ENCODE measurements at places on chromosomes 1 and 21.

DNA sequence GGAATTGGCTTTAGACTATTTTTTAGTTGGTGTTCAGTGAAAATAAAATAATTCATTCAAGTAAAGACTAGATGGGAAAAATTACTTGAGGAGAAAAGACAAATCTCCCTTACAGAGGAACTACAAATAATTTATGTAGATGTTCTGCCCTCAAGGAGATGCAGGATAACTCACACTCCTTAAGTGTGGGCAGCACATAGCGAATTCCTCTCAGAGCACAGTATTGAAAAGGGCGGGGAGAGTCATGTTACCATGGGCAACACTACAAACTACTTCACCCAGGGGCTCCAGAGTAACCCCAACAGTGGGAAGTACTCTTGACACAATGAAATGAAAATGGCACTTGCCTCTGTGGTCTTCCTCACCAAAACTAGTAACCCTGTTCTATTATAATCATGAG lies 20.6 kb upstream of the LAMC2 start:
- DNase-seq = no peak

- DNase-seq = no peak
Measured at GRCh38 chr1:13616234-13616633, 32.6 kb downstream of the PDPN start.

DNA sequence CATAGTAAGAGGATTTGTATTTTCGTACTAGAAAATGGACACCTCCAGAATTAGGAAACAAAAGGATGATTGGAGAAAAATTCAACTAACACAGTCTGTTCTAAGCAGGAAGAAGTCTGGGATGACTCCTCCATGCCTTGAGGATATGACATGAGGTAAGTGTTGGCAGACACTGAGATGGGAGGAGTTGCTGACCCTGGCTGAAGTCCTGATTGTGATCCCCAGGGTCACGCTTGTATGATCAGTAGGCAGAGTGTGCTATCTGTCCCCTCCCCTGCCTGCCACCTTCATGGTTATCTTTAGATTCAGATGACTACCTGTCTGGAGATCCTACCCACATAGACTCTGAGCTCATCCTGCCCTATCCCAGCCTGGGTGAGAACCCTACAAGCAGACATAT lies 249.1 kb downstream of the C1orf94 start:
- DNase-seq = no peak

DNA sequence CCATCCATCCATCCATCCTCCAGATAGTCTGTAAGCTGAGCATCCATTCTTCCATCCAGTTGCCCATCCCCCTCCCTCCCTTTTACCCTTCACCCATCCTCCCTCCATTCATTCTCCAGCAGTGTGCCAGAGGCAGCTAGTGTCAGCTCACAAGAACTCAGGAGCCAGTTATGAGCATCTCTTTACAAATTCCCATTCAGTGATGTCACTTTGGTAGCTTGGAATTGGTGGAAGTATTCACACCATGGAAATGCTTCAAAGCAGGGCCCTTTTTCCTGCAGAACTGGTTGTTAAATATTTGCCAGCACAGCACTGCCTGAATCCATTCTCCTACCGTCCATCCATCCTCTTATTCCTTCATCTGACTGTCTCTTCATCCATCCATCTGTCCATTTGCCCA lies 72.5 kb downstream of the ARHGEF10L start:
- no peak for DNase-seq

GRCh38 chr21:34524646-34525601 lies 12.9 kb upstream of the KCNE1 start:
- no peak for DNase-seq

DNA sequence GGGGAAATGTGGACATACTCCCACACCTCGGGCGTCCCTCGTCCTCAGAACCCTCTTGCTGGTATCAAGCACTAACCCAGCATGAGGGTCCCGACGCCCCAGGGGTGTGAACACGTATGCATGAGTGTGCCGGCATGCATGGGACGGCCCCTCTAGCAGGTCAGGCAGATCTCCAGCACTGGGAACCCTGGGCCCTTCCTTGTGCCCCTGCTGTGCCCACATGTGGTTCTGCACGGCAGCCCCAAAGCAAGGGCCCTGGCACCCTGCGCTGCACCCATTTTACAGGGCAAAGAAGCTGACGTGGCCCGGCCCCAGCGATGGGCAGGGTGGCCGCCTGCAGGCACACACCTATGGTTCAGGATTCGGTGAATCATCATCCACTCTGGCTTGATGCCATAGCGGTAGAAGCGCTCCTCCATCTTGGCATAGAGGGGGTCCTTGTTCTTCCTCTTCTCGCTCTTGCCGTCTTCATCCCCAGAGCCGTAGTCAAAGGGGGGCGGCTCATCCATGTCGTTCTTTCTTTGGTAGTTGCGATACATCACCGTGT lies 34.2 kb downstream of the CHD5 start:
- DNase-seq = no peak

DNA sequence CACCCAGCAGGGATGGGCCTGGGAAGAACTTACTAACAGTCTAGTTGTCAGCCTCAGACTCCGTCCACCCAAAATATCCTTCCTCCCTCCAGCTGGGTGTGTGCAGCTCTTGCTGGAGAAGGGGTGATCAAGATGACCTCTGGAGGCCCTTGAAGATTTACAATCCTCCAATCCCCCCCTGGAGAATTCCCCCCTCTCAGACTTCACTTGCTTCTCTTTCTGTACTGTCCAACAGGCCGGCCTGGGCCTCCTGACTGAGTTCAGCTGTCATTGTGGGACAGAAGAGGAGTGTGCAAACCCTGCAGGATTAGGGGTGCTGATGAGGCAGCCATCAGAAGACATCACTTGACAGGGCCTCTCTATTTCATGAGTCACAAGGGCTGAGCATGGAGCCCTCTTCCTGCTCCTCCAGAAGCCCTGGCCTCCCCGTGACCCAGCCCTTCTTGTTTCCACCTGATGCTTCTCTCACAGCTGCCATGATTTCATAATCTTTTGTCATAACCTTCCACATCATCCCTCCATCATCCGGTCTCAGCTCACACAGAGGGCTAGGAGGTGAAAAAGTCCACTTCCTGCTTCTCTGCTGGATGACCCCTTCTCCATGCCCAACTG lies 17.5 kb upstream of the IGFN1 start:
- no peak for DNase-seq

- DNase-seq = no peak
Measured at GRCh38 chr1:221655766-221656305, 86.1 kb downstream of the DUSP10 start.

GRCh38 chr1:24403806-24404205 lies 9.8 kb downstream of the STPG1 start:
- no peak for DNase-seq

DNA sequence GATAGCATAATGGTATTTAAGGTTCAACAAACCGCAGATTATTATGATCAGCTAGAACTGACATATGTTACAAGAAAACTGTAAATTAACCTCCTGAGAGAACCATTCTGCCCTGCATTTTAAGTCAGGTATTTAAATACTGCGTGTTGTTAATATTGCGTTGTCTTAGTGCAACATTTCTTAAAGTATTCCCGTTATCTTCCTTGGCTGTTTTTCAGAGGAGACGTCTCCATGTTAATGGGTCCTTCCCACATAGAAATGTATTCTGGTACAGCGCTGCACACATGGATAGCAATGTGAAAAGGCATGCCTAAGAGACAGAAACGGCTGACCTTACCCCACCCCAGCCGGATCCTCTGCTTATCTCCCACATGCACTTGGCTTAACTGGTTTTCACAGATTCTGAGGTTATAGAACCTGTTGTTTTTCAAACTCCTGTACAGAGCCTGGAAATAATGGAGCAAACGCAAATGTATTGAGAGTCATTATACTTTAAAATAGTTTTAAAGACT lies 22.8 kb upstream of the DEGS1 start:
- DNase-seq = no peak

GRCh38 chr1:68112835-68113243 lies 62.4 kb upstream of the DIRAS3 start:
- DNase-seq = no peak

- DNase-seq = no peak
Measured at GRCh38 chr1:53068314-53069099, 6.5 kb downstream of the PODN start.

DNA sequence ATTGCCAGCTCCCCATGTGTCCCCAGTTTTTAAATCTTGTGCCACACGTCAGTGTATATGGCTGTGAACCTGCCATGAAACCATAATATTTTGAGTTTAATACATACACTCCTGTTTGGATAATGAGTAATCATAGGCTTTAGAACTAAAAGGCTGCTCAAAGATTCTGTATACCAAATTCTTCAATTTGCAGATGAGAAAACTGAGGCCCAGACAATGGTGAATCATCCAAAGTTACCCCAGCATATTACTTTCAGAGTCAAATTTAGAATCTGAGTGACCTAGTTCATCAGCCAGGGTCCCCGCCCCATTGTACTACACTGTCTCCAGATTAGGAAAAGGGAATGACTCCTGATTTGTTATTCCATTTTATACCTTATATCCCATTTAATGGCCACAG lies 224.6 kb downstream of the FGGY start:
- DNase-seq = no peak

- DNase-seq = no peak
Measured at GRCh38 chr1:186046437-186047211, 312.4 kb downstream of the HMCN1 start.

DNA sequence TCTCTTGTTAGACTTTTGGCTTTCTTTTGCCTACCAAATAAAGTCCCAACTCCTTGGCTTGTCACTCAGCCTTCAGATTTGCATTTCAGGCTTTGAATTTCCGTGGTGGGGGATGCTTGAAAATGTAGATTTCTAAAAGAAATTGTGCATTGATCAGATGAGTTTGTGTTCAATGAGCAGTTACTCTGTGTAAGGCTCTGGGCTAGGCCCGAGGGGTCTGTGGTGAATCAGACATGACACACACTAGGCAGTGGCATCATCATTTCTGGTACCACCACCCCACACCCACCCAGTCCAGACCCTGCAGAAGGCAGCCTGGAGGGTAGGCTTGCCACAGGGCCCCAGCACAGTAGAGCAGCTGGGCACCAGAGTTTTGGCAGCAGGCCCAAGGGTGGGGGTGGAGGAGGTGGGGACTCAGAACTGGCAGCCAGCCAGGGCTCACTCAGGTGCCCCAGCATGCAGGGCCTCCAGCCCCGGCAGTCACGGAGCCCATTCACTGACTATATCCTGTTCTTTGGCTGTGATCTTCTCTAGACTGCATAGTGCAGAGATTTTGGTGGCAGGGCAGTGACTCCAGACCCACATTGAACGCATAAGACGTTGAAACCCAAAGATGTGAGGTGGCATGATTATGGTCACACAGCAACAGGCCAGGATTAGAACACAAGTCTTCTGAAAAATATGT lies 97.2 kb upstream of the ARTN start:
- no peak for DNase-seq

DNA sequence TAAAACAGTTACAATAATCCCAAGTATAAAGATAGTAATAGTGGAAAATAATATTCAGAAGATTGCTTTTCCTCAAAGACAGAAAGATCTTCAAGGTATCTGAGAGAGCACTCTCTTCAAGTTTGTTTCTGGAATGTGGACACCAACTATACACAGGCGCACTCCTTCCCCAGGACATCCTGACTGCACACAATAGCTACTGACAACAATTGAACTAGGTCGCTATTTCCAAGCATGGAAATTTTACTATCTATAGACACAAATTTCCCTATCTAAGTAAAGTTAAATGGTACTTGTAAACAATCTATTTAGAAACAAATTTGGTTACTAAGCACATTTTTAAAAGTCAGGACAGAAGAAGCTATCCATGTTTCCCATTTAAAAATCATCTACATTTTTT lies 19.1 kb downstream of the ARHGAP29 start:
- DNase-seq = no peak

- no peak for DNase-seq
Measured at GRCh38 chr21:29708401-29708800, 231.4 kb downstream of the GRIK1 start.

DNA sequence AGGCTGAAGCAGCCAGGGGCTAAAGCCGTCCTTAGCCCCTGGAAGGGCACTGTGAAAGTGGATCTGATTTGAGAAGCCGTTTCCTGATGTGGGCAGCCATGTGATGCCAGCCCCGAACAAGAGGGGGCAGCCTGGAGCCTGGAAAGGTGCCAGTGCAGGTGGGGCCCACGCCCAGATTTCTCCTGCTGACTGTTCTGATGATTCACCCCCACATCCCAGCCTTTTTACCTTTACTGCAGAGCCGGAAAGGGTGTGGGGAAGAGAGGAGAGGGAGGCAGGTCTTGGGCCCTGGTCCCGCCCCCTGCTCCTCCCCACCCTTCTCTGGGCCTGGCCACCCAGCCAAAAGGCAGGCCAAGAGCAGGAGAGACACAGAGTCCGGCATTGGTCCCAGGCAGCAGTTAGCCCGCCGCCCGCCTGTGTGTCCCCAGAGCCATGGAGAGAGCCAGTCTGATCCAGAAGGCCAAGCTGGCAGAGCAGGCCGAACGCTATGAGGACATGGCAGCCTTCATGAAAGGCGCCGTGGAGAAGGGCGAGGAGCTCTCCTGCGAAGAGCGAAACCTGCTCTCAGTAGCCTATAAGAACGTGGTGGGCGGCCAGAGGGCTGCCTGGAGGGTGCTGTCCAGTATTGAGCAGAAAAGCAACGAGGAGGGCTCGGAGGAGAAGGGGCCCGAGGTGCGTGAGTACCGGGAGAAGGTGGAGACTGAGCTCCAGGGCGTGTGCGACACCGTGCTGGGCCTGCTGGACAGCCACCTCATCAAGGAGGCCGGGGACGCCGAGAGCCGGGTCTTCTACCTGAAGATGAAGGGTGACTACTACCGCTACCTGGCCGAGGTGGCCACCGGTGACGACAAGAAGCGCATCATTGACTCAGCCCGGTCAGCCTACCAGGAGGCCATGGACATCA lies at the start of gene SFN:
TSS of gene SFN (plus strand) at position 369 of the 904 bp plus-strand sequence. CDS start at position 433, 64 bp downstream.
- DNase-seq = no peak

- DNase-seq = no peak
Measured at GRCh38 chr1:110283677-110284076, 55.5 kb upstream of the RBM15 start.

- DNase-seq = no peak
Measured at GRCh38 chr1:9787702-9788101, 36.1 kb downstream of the CLSTN1 start.

DNA sequence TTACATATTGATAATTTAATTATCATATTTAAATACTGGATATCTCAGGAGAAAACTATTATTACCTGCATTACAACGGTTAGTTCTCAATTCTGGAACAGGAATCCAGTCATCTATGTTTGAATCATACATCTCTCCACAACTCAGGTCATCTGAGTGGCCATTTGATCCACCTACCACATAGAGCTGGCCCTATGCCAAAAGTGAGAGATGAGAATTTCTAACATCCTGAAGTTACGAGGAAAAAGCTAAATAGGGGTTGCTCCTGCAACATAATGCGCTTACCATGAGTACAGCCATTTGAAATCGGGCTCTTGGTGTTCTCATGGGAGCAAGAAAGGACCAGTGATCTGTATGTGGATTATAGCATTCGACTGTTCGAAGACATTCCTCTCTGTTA lies 16.9 kb downstream of the IVNS1ABP start:
- no peak for DNase-seq

DNA sequence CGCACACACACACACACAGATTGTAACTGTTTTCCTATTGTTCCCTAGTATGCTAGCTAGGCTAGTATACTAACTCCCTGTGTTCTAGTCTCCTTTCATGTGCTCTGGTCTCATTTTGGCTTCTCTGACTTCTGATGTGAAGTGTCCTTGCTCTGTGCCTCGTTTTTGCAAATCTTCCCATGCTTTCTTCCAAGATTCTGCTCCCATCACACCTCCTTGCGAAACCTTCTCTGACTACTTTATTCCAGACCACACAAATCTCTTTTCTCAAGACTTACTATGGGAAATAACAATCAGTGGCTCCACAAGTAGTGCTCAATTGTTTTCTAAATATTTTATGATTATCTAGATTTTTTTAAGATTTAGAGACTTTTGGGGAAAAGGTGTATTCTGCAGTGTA lies 10.3 kb downstream of the PRRX1 start:
- no peak for DNase-seq

GRCh38 chr1:97412737-97413136 lies 508.1 kb downstream of the DPYD start:
- DNase-seq = no peak

Data from NCI-H1930 (cell line).